ENCODE measurements at places on chromosomes 6 and 20.

- DNase-seq, result no peak
These were observed 40.4 kb downstream of the ATXN1 start for GRCh38 chr6:16720861-16721260.

DNA sequence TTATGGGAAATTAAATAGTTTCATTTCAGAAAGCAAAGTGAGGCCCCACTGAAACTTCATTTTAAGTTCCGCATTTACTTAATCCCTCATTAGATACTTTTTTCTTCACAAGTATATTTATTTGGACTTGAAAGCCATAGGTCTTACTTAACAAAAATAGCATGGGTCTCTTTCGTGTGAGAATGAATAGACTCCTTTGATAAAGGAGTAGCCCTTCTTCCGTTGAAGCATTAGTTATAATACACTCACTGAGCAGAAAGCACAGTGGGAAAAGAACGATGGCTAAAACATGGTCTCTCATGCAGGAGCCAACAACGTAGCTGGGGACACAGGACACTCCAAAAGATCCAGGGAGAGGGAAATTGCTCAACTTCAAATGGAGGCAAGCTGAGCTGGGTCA, 130.4 kb downstream of the SLC23A2 start:
- no peak for DNase-seq

DNA sequence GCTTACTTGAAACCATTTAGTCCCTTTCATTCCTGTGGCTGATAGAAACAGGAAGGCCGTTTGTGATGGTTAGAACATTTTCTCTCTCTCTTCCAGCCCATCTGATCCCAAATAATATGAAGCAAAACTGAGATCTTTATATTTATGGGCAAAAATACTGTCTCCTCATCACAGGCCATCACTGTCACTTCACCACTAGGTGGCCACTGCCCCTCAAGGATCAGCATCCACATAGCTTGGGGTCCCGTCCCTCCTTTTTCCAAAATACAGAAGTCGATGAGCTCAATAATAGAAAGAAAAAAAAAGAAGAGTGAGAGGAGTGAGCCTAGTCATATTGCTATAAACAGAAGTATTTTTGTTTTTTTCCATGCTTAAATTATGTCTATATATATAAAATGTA, 46.4 kb upstream of the LAMP5 start:
- no peak for DNase-seq

DNA sequence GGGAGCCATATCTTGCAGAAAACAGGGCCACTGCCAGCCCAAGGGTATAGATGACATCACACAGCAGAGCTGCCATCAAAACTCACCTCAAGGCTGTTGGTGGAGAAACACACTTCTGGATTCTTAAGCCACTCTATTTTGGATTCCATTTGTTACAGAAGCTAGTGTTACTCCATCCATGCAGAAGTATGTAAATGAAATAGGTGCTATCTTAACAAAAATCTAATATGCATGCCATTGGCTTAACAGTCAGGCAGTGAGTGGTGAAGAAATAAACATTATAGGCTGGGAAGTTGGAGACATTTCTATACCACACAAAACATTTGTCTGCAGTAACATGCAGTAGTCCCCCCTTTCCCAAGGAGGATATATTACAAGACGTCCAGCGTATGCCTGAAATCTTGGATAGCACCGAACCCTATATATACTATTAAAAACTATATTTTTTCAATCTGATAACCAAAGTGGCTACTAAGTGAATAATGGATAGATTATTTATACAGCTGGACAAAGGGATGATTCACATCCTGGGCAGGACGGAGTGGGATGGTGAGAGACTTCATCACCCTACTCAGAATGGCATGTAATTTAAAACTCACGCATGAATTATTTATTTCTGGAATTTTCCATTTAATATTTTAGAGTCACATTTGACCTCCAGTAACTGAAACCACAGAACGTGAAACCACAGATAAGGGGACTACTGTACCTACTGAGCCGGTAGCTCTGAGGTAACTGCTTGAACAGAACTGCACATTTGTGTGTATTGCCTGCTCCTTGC, 160.0 kb upstream of the PLN start:
- DNase-seq, result no peak

DNA sequence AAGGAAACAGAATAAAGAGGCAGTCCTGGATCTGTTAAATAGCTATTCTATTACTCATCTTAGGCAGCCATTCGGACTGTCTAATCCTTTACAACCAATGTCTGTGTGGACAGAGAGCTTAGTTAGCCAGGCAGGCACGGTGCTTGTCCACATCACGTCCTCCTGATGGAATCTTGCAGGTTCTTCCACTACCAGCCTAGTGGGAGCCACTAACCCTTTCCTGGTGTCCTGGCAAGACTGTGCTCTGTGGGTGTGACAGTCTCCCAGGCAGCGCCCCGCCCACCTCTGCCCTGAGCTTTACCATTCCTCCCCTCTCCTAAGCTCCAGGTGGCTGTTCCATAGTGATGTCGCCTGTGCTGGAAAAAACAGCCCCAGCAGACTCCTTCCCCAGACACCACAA, 78.3 kb upstream of the CLDN20 start:
- DNase-seq, result no peak

Data from stimulated activated CD4-positive, alpha-beta T cell treated with anti-CD3 and anti-CD28 coated beads, Interleukin-2, amount 100 ng/mL, for 48 hours (primary cell).